ENCODE measurements at places on chromosomes 2 and 18. TPM values are rescaled to one million over a fixed set of nuclear protein-coding genes. Genes with fewer than 3 reads are reported as not detected.

DNA sequence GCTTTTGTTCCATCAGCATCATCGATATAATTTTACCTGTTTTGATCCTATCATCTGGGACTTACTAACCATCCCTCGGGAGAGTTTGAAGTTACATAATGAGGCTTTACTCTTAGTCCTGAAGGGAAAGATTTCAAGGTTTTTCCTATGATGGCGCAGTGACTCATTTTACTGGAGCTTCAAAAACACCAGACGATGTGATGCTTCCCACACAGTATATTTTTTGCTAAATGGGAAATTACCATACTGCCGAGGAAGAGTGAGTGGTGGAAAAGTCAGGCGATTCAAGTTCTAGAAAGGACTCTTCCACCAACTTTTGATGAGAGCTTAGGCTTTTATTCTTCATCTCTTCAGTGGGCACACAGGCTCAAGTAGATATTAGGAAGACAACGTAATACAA is 44.6 kb upstream of the GCG start:
- no peak for DNase-seq

DNA sequence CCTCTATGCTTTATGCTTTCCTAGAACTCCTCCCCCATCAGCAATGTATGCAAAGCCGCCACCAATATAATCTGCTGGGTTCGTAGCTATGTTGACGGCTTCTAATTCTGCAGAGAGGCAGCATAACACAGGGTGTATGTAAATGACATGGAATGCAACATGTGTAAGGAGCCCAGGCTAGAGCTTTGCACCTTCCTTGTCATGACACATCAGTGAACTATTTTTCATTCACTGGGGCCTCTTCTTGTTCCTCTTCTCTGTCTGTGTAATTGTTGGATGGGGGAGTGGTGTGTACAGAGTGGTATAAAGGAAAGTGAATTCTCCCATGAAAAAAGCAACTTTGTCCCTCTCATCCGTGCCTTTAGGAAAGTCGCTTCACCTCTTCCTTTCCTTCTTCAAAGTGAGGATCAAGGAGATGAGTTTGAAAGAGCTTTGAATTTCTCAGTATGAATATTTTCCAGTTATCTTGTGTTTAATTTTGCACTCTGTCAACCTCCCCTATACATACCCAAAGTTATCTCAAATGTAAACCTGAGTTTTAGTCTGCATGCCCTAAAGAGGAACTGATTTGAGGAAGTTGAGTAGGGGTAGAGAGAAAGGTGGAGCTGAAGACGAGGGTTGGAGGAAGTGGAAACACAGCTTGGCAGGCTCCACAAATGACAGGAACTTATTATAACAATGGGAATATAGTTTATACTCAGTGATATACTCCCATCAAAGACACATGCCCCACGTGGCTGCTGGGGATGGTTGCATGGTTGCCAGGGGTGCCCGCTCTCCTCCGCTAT is 74.9 kb upstream of the ARL4C start:
- DNase-seq: no peak

DNA sequence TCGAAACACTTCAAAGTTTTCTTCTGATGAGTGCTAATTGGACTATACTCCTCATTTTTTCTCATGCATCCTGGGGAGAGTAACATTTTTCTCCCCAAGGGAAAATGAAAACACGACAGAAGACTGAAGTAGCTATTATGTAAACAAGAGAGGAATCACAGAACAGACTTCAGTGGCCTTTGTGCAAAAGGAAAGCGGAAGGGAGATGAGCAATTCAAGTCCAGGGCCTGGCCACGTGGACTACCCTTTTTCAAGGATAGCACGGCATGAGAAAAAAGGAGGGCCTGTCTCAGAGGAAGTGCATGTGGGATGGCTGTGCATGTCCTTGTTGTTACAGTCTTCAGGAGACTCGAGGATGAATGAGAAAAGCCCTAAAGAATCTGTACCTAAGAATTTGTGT is 43.8 kb upstream of the KCNE4 start:
- DNase-seq: peak; percentile 20

- no peak for DNase-seq
Observed at GRCh38 chr2:47354013-47354847, 48.7 kb upstream of the MSH2 start.

GRCh38 chr2:230216489-230216888 is 3.3 kb downstream of the SP110 start:
- DNase-seq: no peak

The KLHL14 gene
- 0.08 TPM for total RNA-seq

The POMC gene
- total RNA-seq: 5.3 TPM

All from left cardiac atrium (tissue), 4 donors.